ENCODE measurements at places on chromosomes 2 and 18.
A peak's percentile ranks its signal among the peaks of the same experiment; 100 is the strongest.

DNA sequence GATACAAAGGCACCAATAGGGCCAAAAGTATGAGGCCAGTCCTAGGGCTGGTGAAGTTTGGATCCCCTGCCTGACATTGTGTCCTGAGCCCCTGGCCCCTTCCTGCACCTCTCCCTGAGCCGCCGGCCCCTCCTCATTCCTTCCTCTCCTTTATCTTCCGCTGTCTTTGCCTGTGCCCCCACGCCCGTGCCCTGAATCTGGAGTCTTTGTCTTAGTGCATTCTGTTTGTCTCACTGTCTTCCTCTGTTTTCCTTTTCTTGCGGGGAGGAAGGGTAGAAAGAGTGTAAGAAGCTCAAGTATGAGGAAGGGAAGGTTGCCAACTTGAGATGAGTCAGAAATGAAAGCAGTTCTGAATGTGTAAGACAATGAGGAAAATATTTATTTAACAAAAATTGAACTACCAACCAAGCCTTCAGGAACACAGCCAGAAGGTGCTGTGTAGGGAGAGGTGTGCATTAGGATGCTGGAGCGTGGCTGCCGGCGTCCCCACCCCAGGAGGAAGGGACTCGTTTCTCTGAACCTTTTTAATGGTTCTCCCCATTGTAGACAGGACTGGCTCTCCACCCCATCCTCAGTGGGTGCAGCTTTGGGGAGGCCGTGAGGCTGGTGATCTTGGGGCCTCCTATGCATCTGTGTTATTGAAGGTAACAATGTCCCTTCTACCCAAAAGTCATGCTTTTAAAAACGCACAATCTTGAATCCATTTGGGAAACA, 133.1 kb downstream of the NEDD4L start:
- peak; percentile 91 for DNase-seq

DNA sequence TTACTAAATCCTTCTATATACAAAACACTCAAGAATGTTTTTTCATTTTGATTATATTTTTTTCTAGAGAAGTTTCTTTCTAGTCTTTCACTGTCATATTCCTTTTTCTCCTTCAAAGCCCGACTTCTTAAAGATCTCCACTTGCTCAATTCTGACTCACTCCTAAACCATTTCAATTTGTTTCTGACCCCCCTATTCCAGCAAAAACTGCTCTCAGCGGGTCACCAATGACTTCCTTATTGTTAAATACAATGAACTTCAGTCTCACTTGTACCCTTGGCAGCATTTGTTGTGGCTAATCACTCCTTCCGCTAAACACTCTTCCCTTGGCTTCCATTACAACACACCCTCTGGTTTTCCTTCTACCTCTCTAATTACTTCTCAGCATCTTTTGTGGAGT, 111.1 kb upstream of the RBBP8 start:
- DNase-seq, result no peak

DNA sequence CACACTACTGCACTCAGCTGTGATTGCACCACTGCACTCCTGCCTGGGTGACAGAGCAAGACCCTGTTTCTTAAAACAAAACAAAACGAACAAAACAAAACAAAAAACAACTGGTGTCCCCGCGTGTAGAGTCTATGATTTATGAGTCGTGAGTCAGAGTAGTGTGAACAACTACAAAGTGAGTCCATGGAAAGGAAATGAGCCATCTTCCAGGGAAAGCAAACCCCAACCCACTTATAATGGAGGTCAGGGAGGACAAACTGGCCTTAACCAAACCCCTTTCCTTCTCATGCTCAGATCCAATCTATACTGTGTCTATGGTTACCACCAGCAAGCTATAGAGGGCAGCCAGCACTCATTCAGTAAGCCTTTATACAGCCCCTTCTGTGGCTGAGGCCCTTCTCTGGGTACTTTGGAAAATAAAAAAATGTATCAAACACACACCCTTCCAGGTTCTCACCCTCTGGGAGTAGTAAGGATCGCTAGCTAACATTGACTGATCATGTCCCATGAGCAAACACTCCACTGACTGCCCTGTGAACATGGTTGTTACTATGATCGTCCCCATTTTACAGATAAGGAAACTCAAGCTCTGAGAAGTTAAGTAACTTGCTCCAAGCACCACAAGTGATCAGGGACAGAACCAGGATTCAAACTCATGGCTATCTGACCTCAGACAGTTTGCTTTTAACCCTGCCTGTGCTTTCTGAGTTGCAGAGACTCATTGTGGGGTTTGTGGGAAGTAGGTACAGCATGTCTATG, 24.7 kb upstream of the COLEC12 start:
- no peak for DNase-seq

DNA sequence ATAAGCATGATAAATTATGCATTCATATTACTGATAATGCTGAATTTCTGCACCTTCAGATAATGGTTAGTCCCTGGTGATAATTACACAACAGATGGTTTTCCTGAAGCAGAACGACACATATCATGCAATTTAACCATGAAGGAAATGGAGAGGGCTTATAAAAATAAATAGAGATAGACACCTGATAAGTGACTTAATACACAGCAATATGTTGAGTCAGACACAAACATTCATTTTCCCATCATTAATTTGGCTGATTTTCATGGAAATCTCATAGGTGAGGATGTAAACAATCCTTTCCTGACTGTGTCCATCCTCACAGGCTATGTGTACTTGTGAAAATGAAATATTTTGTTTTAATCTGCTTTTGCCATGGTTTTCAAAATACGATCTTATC, 36.9 kb upstream of the DSEL start:
- no peak for DNase-seq

DNA sequence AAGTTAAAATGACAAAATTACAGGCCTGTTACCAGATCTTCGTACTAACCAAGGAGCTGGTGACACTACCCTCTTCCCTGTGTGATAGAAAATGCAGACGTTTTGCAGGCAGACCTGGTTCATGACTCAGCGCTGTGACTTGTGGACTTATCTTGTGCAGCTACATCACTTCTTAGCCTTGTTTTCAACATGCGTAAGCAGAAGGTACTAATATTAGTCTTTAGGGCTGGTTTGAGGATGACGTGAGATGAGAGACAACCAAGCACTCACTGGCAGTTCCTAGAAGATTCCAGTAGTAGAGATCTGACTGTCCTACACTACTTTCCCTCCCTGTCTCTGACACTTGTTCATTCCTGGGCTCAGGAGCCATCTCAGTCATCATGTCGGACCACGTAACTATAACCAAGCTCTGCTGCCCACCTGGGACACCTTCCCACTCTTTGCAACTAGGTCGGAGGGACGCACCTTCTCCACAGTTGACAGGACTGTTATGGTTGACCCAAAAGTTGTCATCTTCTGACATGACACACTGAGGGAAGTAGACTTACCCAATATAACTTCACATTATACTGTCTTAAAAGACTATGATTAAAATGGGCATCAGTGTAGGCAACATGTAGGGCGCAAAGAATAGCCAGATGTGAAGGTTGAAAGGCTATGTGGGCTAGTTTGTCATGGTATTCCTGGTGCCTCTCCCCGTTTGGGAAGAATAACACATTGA, 64.8 kb downstream of the TNFRSF11A start:
- no peak for DNase-seq

GRCh38 chr2:240224676-240225075, 84.2 kb upstream of the OTOS start:
- no peak for DNase-seq

DNA sequence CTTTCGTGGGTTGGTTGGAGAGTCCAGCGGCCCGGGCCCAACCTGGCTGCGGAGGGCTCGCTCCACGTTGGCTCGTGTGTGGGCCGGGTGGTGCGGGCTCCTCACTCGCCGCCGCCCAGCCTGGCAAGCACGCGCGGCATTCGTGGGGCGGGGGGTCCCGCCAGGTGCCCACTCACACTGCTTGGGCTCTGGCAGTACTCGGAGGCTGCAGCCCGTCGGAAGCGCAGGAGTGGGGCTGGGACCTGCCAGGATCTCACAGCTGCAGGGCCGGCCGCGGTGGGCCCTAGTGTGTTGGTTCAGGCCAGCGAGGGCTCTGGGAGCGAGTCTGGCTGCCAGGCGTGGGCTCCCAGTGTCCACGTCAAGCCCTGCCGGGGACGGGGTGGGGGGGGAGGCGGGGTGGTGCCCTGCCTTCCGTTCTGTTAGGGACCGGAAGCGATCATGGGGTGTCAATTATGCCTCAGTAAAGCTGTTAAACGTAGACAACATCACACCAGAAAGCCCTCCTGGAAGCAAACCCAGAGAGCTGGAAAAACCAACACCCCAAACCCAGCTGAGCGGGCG, 1.0 kb upstream of the HS6ST1 start:
- DNase-seq, result no peak

Measured in fibroblast of skin of left quadriceps (primary cell).